Stimulated activated CD4-positive, alpha-beta T cell treated with anti-CD3 and anti-CD28 coated beads, Interleukin-4, amount 100 ng/mL, for 48 hours (primary cell): ENCODE measurements at places on chromosomes 6 and 20.

GRCh38 chr20:21450572-21450971 lies 53.2 kb upstream of the NKX2-4 start:
- no peak for DNase-seq

DNA sequence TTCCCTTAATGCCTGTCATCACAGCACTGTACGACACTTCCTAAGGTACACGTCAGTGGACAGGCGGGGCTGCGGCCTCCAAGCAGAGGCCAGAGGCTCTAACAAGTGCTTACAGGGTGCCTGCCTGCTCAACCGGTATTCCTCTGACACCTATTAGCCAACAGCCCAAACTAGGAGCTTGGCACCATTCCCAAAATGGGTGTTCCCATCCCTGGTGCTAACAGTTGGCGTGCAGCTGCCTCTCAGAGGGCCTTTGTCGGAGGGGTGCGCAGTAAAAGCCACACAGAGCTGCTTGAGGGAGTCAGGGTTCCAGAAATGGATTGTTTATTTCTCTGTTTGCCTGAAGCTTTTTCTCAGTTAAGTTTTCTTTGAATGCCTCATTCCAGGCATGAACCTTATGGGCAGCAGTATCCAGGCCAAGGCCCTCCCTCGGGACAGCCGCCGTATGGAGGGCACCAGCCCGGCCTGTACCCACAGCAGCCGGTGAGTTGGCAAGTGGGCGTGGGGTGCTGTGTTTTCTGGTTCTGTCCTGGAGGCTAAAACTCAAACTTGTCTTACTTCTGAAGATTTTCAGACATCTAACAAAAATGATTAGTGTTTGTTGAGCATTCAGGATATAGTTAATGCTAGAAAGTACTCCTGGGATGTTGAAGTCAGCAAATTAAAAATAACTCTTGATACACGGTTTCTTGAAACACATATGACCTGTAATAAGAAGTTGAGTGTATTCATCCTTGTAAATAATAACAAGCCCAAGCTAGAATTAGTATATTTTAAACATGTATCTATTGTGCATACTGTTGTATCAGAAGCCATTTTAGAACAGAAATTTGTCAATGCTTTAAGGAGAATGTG lies 124.7 kb downstream of the TMEM242 start:
- DNase-seq = no peak

DNA sequence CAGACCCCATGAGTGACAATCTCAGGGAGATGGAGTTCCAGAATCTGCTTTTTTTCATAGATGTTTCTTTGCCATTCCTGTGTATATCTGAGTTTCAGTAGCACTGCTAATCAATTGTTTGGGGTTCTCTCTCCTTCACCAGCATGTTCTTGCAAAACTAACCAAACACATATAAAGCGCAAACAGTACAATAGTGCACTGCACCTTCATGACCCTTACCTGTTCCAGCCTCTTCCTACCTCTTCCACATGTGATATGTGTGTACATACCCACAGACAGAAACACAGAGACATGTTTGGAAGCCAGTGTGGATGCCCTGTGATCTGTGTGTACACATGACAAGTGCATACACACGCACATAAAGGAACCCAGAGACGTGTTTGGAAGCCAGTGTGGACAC lies 1.8 kb upstream of the CEP43 start:
- no peak for DNase-seq

DNA sequence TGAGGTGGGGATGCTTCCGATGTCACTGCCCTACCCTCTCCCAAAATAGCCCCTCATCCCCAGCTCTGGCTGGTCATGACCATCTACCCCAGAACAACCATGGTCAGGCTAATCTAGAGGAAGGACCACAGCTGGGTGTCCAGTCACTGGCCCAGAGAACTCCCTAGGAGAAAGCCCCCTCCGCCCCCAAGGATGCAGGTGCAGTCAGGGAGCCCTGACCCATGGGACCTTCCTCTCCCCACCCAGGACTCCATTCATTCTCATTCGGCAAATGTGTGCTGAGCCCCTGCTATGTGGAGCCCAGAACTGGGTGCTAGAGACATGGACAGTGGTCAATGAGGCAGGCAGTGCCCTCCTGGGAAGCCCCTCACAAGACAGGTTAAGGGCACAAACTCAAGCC lies 60.5 kb downstream of the JPH2 start:
- no peak for DNase-seq

DNA sequence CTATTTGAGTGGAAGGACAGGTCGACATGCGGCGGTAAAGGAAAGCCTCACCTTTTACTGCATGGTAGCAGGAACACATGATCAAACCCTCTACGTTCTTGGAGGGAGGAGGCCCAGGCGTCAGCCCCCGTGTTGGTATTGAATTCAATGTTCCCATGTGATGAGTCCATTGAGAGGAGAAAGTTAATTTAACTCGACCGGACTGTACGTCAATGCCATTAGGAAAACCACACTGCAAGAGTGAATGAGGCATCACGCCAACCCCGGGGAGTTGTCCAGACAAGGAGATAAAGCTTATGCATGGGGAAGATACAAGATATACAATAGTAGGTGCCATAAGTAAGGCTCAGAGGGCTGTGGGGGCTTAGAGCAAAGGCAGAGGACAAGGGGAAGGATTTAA lies 213.9 kb upstream of the ECI2 start:
- DNase-seq = no peak
